ENCODE measurements at places on chromosomes 7 and 10. TPM values are rescaled to one million over a fixed set of nuclear protein-coding genes. Genes with fewer than 3 reads are reported as not detected.

NCF1 gene
- 3.2 TPM for total RNA-seq

DNA sequence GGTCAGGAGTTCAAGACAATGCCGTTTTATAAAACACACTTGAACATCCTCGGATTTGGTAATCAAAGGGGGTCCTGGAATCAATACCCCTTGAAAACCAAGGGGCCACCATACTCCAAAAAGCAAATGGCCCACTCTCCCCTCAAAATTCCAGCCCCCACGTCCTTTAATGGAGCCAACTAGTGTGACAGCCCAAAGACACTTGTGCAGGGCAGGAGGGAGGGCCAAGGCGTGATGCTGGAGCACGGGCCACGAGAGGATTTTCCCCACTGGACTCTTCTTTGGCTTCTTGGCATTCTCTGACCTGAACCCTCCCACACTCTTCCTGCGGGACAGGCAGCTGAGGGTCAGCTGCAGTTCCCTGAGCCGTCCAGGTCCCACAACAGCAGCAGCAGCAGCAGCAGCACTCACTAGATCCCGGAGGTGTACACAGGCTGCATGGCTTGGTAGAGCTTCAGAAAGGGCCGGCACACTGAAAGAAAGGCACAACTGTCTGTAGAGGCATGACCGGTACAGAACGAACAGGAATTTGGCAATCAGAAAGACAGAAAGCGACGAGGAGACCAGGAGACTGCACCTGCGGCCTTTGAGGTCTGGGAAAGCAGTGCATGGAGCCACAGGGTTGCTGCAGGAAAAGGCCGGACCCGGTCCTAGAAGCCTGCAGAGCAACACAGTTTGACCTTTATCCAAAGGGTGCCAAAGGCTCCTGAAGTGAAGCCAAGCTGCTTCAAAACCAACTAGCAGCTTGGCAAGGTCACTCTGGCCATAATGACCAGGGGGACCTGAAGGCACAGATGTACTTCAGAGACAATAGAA is 168.2 kb downstream of the TNS3 start:
- no peaks in the 10 kb centered on the region for H3K4me1 ChIP-seq
- no peak overlapping the region for H3K27ac ChIP-seq
- peaks cover 50% of the 10 kb centered on the region for H3K36me3 ChIP-seq
- no peak overlapping the region for H3K4me3 ChIP-seq
- DNase-seq = peak; percentile 23
- no peaks in the 10 kb centered on the region for H3K27me3 ChIP-seq

CPED1 gene
- 4.4 TPM for total RNA-seq

GRCh38 chr7:94763268-94763667 is 107.3 kb upstream of the SGCE start:
- H3K27ac ChIP-seq = no peak overlapping the region
- DNase-seq = no peak
- no peaks in the 10 kb centered on the region for H3K27me3 ChIP-seq
- H3K36me3 ChIP-seq = no peaks in the 10 kb centered on the region

DNA sequence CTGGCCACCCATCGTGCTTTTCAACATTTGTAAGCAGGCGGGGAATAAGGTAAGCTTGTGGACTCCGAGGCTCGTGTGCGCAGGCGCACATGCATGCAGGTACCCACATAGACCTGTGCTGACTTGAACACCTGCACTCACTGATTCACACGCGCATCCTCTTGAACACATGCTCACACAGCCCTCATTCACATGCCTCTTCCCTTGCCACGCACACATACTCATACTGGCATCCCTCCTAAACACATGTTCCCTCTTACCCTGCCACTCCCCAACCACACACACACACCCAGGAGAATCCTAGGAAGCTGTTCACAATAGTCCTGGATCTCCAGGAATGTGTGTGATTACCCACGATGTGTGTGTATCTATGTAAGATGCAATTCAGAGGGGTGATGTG is 44.1 kb upstream of the LBX1 start:
- no peak overlapping the region for H3K27ac ChIP-seq
- no peaks in the 10 kb centered on the region for H3K4me1 ChIP-seq
- no peaks in the 10 kb centered on the region for H3K36me3 ChIP-seq
- no peak for DNase-seq
- no peaks in the 10 kb centered on the region for H3K27me3 ChIP-seq
- H3K4me3 ChIP-seq = no peak overlapping the region

GTF2I gene
- 208 TPM for total RNA-seq

RARRES2 gene
- 21.5 TPM for total RNA-seq

GRCh38 chr7:107079212-107079940 is 34.9 kb downstream of the PRKAR2B start:
- DNase-seq = no peak
- no peaks in the 10 kb centered on the region for H3K4me1 ChIP-seq
- no peaks in the 10 kb centered on the region for H3K27me3 ChIP-seq
- no peak overlapping the region for H3K4me3 ChIP-seq
- no peak overlapping the region for H3K27ac ChIP-seq

HHEX gene
- total RNA-seq = 4.5 TPM

UCMA gene
- not detected for total RNA-seq

DNA sequence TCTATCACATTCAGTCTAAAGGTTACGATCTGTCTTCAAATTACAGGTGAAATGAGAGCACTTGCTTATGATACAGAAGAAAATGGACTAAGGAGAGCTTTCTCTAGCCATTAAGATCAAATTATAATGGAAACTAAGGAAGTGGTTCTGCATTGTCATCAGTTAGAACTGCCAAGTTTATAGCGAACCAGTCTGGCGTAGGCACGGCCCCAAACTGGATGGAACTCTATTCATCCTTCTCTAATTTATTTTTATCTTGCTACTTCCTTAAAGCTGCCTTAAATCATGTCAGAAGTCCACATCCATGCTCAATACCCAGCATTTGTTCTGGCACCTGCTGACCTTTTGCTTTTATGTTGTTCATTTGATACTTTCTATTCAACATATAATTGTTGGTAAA is 63.7 kb upstream of the APBB1IP start:
- H3K27me3 ChIP-seq = no peaks in the 10 kb centered on the region
- DNase-seq = no peak
- no peak overlapping the region for H3K27ac ChIP-seq
- no peak overlapping the region for H3K4me3 ChIP-seq

DNA sequence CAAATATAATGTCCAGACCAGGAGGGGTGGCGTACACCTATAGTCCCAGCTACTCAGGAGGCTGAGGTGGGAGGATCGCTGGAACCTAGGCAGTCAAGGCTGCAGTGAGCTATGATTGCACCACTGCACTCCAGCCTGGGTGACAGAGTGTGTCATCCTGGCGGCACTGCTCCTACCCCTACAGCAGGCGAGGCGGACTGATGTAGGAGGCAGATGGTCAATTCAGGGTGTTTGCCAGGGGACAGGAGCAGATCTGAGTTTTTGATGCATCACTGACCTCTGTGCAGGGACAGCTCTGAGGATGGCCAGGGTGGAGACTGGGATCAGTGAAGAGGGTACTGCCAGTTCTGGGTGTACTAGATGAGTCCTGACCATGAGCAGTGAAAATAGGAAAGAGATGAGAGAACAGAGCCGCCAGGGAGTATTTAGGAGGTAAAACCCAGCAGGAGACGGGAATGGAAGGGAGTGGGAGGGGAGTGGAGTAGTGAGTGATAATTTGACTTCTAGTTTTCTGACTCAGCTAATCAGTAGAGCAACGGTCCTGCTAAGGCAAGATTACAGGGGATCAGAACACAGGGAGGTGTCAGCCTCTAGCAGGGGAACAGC is 75.3 kb downstream of the HIP1 start:
- no peaks in the 10 kb centered on the region for H3K4me1 ChIP-seq
- no peaks in the 10 kb centered on the region for H3K36me3 ChIP-seq

GFRA1 gene
- total RNA-seq = 1.8 TPM

AOC1 gene
- 1,314 TPM for total RNA-seq

- H3K4me1 ChIP-seq = no peaks in the 10 kb centered on the region
- H3K4me3 ChIP-seq = no peak overlapping the region
- no peak for DNase-seq
- H3K36me3 ChIP-seq = no peaks in the 10 kb centered on the region
Observed at GRCh38 chr10:20256969-20257368, 440.7 kb downstream of the PLXDC2 start.

Data from Peyer's patch (tissue), 4 donors.